Calu3 (cell line): ENCODE measurements at places on chromosomes 5 and 9. TPM values are rescaled to one million over a fixed set of nuclear protein-coding genes. Genes with fewer than 3 reads are reported as not detected.
A peak's percentile ranks its signal among the peaks of the same experiment; 100 is the strongest.

The INSL4 gene
- total RNA-seq = 0.44 and 0.54 TPM in 2 replicates

- no peak within 1 kb of the TSS for H3K27ac ChIP-seq
- H3K36me3 ChIP-seq = peaks cover 18% of the 10 kb centered on the region
- H3K27me3 ChIP-seq = no peaks in the 10 kb centered on the region
- DNase-seq = peak; percentile 51
- peaks cover 11% of the 10 kb centered on the region for H3K4me1 ChIP-seq
Observed at GRCh38 chr9:136996361-136997292, at the start of gene CLIC3. CLIC3 (minus strand) TSS chr9:136996568; CDS start chr9:136996543, 25 bp downstream.

- peaks cover 49% of the 10 kb centered on the region for H3K27me3 ChIP-seq
- H3K36me3 ChIP-seq = no peaks in the 10 kb centered on the region
- H3K4me3 ChIP-seq = no peak overlapping the region
- DNase-seq = no peak
- no peak overlapping the region for H3K27ac ChIP-seq
- H3K4me1 ChIP-seq = peaks cover 8% of the 10 kb centered on the region
Observed at GRCh38 chr5:72468606-72469005, 38.6 kb downstream of the ZNF366 start.

DNA sequence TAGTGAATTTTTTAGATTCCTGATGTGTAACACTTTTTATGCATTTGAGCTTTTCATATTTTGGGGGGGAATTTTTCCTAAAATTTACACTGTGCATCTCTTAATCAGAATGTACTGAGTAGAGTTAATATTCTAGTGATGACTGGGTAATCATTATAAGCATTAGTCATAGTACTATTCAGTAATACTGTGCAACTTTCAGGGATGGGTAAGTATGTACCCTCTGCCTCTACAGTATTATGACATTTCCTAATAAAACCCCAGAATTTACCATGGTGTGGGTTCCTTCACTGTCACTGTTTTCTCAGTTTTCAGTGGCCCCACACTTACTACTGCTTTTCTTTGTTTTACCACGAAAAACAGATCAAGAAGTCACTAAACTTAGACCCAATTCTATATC, 2.8 kb upstream of the CMYA5 start:
- H3K27me3 ChIP-seq = no peaks in the 10 kb centered on the region
- H3K4me1 ChIP-seq = peaks cover 29% of the 10 kb centered on the region
- H3K4me3 ChIP-seq = no peak overlapping the region
- H3K27ac ChIP-seq = no peak overlapping the region
- peaks cover 15% of the 10 kb centered on the region for H3K36me3 ChIP-seq
